ENCODE measurements at places on chromosomes 4 and X.

GRCh38 chrX:124005228-124005627 lies 43.7 kb downstream of the STAG2 start:
- no peak for DNase-seq

GRCh38 chr4:42478509-42478908 lies 81.2 kb downstream of the SHISA3 start:
- DNase-seq: no peak

DNA sequence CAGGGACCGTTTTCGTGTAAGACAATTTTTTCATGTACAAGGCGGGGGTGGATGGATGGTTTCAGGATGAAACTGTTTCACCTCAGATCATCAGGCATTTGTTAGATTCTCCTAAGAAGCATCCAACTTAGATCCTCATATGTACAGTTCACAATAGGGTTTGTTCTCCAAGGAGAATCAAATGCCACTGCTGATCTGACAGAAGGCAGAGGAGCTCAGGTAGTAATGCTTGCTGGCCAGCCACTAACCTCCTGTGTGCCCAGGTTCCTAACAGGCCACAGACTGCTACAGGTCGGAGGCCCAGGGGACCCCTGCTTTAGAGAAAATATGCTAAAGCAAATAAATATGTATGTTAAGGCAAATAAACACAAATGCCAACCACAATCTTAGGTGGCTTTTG lies 61.3 kb downstream of the PPP3CA start:
- no peak for DNase-seq

DNA sequence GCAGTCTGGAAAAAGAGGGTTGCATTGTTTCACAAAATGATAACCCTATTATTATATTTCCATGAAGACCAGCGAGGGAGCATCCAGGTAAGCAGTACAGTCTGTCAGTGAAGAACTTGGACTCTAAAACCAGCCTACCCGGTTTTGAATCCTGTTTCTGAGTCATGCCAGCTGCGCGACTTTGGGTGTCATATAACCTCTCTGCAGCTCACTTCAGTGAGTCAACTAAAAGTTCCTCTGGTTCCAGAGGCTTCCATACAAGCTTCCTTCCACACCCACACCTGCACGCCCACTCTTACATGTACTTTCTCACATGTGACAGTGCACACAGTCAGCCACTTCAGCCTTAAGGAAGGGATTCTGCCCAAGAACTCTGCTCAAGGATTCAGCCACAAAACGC lies 49.8 kb upstream of the PRPS2 start:
- DNase-seq: no peak

- DNase-seq: no peak
These were observed 178.0 kb downstream of the DCLK2 start for GRCh38 chr4:150256225-150256620.

- peak; percentile 71 for DNase-seq
These were observed 49.4 kb downstream of the RTL9 start for GRCh38 chrX:110407910-110408545.

DNA sequence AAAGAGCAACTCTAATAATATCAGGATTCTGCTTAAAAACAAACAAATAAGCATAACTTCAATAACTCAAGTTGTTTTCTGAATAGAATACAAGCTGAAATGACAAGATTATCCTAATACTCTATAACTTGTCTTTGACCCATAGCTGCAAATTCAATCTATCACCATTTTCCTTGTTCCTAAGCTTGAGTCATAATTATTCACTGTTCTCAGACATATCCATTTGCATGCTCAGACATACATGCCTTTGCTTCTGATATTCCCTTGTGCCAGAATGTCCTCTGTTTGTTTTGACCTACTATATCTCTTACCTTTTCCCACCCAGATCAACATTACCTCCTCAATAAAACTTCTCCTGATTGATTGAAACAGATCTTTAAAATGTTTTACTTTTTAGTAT lies 109.7 kb downstream of the SNCA start:
- DNase-seq: no peak

DNA sequence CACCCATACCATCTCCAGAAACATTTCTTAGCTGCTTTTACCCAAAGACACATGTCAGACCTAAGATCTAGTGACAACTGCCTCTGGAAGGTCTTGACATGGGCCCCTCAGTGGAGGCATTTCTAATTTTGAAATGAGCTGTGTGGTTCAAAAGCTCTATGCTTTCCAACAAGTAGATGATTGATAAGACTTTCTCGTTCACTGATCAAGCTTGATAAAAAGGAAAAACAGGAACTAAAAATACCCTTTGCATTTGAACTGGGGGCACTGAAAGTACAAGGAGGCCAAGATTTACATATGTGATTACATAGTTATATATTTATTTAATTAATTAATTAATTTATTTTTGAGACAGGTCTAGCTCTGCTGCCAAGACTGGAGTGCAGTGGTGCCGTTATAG lies 61.3 kb upstream of the SCOC start:
- no peak for DNase-seq

DNA sequence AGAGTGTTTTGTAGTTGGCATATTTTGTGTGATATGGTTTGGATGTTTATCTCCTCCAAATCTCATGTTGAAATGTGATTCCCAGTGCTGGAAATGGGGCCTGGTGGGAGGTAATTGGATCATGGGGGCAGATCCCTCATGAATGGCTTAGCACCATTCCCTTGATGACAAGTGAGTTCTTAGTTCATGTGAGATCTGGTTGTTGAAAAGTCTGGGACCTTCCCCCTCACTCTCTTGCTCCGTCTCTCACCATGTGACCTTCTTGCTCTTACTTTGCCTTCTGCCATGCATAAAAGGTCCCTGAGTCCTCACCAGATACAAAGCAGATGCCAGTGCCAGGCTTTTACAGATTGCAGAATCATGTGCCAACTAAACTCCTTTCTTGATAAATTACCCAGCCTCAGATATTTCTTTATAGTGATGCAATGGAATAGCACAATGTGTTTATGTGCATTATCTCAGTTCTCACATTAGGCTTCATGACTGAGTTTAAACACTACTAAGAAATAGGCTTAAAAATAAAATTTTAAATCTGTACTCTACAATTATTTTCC lies 1348.8 kb downstream of the STIM2 start:
- no peak for DNase-seq

All from mesenchymal stem cell (in vitro differentiated cells and primary cell).